ENCODE measurements at places on chromosomes 13 and 19.
A peak's percentile ranks its signal among the peaks of the same experiment; 100 is the strongest.

DNA sequence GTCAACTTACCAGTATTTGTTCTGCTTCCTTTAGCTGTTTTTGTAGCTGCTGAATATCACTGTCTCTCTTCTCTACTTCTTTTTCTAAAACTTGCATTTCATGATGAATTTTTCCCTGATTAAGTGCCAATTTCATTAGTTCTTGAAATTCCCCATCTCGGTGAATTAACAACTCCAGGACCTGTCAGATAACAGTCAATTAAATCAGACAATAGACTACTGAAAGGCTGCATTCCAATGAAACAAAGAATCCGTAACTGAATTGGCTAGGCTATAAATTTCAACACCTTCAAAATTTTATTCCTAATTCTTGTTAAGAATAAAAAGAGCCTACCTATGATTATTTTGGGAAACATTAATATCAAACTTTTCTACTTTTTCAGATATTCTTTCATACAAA is 8.6 kb downstream of the MED4 start:
- DNase-seq, result no peak

GRCh38 chr13:70568571-70568970 is 460.3 kb upstream of the KLHL1 start:
- DNase-seq, result peak; percentile 2

GRCh38 chr13:110699148-110700145 is 6.5 kb downstream of the CARS2 start:
- no peak for DNase-seq

DNA sequence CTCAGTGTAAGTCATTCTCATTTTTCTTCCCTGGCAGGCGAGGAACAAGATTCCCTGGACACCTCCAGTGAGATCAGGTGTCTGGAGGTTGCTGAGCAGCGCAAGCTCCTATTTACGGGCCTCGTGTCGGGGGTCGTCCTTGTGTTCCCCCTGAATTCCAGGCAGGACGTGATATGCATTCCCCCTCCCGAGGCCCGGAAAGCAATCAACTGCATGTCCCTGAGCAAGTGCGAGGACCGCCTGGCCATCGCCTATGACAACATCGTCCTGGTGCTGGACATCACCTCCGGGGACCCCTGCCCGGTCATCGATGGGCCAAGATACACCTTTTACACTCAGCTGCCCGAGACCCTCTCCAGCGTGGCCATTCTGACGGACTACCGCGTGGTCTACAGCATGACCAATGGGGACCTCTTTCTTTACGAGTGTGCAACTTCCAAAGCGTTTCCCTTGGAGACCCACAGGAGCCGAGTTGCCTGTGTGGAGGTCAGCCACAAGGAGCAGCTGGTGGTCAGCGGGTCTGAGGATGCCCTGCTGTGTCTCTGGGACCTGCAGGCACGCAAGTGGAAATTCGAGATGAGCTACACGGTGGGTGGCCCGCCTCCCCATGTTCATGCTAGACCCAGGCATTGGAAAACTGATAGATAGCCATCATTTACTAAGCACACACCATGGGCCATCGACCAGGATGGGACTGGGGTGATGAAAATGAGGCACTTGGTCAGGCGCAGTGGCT is 21.5 kb upstream of the SIN3B start:
- no peak for DNase-seq

- DNase-seq, result no peak
Observed at GRCh38 chr19:17180997-17181702, 34.0 kb upstream of the USE1 start.

- DNase-seq, result no peak
Observed at GRCh38 chr19:51311351-51312257, at the start of gene IGLON5. Gene IGLON5, plus strand, starts transcription at chr19:51311644. Its CDS starts 204 bp downstream, at chr19:51311848.

DNA sequence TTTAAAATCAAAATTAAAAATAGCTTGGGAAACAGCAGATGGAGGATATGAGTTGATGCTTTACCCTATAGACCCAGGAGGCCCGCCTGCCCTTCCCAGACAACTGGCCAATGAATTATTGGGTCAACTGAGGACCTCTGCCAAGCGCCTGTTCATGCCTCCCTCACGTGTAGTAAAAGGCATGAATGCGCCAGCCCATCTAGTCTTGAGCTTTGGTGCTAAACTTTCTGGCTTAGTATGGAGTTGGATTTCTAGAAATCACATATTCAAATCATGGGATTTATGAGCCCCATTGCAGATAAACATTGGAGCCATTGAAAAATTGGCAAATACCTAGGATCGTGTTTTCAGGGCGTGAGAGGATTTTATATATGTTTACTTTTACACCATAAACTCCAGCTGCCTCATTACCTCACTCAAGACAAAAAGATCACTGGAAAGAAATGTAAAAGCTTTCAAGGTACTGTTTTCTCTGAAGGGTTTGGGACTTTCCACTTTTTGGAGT is 47.1 kb downstream of the COL4A2 start:
- no peak for DNase-seq

DNA sequence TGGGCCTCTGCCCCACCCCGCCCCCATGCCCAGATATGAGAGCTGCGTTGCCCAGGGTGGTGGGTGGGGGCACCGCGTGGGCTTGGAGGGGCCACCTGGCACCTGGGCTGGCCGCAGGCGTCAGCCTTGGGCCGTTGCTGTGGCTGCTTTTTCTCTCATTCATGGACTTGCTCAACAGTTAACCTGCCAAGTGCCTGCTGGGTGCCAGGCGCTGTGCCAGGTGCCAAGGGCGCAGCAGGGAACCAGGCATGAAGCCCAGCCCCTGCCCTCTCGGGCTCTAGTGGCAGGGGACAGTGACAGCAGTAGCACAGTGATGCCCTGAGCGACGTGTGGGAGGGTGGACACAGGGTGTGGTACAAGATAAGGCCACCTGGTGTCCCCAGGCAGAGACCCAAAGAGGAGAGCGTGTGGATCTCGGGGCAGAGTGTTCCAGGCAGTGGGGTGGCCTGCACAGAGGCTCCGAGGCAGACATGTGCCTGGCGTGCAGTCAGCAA is 28.1 kb downstream of the DHX34 start:
- peak; percentile 29 for DNase-seq

GRCh38 chr19:28485292-28485691 is 727.7 kb downstream of the UQCRFS1 start:
- DNase-seq, result no peak

DNA sequence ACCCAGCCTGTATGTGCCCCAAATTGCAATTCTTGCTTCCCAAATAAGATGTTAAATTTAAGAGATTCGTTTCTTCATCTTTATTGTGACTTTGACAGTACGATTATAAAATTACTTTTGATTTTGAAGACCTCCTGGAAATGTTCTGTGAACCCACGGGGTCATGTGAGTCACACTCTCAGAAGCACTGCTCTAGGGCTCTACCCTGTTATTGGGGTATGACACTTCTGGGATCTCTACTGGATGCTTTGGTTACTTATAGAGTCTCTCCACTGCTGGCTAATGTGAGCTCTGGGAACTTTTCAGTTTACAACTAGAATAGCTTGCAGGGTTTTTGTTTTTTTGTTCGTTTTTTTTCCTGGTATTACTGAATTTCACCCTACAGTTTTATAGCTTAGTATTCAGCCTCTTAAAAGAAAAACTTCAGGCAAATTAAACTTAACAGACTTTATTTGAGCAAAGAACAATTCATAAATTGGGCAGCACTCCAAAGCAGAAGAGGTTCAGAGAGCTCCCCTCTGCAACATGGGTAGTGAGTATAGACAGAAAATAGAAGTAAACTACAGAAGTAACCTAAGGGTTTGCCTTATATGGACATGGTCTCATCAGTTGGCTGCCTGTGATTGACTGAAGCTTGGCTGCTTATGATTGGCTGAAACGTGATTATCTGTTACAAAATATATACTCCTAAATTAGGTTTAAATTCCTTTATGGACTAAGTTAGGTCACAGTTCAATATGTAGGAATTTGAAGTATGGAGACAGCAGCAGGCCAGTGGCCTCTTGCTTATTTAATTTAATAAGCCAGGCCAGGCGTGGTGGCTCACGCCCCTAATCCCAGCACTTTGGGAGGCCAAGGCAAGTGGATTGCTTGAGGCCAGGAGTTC is 28.5 kb upstream of the PSPC1 start:
- DNase-seq, result no peak

GRCh38 chr19:18790566-18791314 is at the start of gene COMP:
Gene COMP, minus strand, starts transcription at chr19:18791305. Its CDS starts 36 bp downstream, at chr19:18791269.
- DNase-seq, result no peak

DNA sequence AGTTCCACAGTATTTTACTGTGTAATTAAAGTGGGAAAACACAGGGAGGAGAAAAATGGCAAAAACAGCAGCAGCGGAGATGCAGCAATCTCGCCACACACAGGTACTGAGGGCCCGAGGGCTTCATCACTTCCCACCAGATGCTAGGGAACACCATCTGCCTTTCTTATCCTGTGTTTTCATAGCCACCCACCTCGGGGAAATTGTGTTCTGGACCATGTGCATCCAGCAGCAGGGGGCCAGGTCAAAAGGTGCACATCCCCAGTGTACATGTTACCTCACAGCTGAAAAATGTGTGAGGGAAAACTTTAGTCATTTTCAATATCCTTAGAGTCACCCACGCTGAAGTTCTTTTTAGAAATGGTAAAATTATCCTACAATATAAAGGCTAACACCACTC is 30.2 kb downstream of the PDCD5 start:
- no peak for DNase-seq

DNA sequence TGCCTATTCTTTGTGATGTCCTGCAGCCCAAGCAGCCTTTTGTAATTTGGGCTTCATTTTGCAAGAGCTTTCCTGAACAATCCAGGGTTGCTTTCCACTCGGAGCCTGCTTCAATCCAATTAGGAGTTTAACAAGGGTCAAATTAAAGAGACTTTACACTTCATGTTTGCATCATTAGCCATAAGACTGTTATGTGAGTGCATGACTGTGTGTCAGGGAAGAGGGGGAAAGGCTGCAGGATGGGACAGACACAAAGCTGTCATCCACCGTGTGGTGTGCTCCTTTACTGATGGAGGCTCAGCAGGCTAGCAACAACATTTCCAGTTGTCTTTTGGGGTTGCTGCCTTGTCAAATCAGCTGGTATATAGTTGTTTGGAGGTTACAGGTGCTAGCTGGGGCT is 23.7 kb upstream of the MAB21L1 start:
- DNase-seq, result no peak

- DNase-seq, result peak; percentile 42
Observed at GRCh38 chr13:98022210-98022609, 68.7 kb downstream of the IPO5 start.

DNA sequence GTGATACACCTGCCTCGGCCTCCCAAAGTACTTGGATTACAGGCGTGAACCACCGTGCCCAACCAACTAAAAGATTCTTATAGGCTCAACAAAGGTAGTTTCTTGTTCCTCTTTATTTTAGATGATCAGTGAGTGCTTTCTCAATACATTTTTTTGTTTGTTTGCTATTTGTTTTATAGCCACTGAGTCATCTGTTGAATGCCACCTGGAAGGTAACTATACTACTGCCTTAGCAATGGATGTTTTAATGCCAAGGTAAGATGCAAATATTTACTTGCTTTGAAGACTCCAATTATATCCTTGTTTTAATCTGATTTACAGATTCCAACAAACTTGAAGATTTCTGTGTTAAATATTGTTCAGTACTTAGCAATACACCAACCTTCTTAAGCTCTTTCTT is 2807.4 kb upstream of the PCDH20 start:
- DNase-seq, result no peak

DNA sequence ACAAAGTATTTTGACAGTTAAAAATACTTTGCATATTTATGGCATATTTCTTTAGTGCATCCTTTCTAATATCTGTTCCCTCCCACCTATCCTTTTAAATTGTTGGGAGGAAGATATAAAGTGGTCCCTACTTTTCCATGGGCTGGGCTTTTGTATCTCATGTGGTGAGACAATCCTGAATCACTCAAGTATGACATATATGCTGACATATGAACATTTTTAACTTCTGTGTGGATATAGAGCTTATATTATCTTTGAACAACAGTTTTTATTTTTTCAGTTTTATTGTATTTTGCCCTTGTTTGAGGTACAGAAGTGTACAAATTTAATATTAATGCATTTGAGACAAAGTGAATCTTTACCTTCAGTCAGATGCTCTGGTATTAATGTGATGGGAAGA is 3.4 kb downstream of the ZMYM2 start:
- no peak for DNase-seq

- peak; percentile 12 for DNase-seq
Observed at GRCh38 chr19:50167314-50167721, 4.2 kb upstream of the IZUMO2 start.

DNA sequence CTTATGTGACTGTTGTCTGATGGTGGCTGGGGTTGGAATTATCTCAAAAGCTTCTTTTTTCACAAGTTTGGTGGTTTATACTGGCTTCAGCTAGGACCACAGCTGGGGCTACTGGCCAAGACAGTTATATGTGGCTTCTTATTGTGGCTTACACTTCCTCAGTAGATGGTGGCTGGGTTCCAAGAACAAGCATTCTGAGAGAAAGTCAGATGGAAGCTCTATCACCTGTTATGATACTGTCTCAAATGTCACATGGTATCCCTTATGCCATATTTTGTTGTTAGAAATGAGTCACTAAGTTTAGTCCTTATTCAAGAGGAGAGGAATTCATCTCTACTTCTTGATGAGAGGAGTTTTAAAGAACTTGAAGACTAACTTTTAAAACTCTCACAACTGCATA is 41.6 kb downstream of the NDFIP2 start:
- no peak for DNase-seq

- no peak for DNase-seq
Observed at GRCh38 chr19:14138576-14139265, 2.3 kb upstream of the ASF1B start.

DNA sequence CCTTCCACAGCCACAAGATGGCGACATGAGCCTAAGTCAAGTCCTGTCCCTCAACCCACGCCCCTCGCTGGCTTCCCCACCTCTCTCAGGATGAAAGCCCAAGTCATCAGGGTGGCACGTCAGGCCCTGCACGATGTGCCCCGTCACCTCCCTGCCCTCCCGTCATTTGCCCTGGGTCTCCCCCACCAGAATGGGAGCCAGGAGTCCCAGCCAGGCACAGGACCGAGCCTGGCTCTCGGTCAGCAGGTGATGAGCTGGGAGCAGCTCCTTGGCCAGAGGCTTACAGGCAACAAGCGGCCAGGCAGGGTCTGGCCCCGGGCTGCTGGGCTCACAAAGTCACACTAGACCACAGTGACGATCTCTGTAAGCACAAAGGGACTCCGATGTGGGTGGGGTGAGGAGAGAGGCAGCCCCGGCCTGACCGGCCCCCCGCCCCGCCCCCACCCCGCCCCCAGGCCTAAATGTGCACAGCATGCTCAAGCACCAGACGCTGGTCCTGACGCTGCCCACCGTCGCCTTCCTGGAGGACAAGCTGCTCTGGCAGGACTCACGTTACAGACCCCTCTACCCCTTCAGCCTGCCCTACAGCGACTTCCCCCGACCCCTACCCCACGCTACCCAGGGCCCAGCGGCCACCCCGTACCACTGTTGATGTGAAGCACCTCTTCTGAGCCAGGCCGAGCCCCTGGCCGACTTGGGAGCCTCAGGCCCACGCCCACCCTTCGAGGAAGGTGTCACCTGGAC is 7.3 kb downstream of the MRPL4 start:
- peak; percentile 53 for DNase-seq

- no peak for DNase-seq
Observed at GRCh38 chr13:27926644-27927434, 7.0 kb downstream of the PDX1 start.

- DNase-seq, result no peak
Observed at GRCh38 chr19:13987101-13987890, 18.8 kb downstream of the RFX1 start.

GRCh38 chr19:50890422-50891252 is 17.4 kb downstream of the KLK2 start:
- DNase-seq, result no peak
